ENCODE measurements at places on chromosomes 7 and 10.

DNA sequence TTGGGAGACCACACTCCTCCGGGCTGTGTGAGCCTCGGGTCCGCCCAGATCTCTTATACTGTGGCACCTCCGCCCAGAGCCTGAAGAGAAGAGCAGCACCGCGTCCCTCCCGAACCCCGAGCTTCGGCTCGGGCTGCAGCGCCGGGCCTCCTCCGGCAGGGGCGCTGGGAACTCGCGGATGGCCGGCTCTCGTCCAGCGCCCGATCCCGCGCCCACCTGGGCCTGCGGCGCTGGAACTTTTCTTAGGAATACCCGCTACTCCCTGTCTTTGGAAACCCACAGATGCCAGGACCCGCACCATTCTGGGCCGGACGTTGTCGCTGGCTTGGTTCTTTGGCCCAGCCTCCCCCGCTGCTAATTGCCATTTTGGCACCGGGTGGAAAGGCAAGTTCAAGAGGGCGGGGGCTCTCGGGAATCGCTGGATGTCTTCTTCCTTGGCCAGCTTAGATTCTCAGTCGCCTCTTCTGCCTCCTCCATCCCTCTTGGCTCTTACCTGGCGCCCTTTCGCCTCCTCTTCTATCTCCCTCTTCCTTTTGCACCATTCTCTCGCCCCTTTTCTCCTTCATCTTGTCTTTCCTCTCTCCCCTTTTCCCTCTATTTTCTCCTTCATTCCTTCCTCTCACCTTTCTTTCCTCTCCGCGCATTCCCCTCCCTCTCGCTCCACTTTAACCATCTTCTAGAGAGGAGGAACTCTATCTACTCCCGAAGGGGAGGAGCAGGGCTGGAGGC is 2.1 kb upstream of the SORCS3 start:
- no peak for DNase-seq

GRCh38 chr10:68837626-68838322 is 10.4 kb downstream of the STOX1 start:
- DNase-seq, result no peak

DNA sequence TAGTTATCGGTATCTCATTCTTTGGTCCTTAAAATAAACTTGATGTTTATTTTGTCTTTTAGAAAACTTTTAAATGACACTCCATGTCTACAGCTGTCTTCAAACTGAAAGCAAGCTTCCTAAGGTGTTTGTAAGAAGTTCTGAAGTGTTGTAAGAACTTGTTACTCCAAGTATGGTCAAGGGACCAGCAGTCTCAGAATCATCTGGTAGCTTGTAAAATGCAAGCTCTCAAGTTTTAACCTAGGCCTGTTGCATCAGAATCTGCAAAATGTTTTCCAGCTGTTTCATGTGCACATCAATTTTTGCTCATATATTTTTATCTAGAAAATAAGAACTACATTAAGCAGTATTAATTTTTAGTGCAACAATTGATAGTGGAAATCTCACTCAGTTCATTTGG is 104.1 kb downstream of the THSD7A start:
- DNase-seq, result no peak

- no peak for DNase-seq
These were observed 24.4 kb upstream of the ZNF273 start for GRCh38 chr7:64878684-64879083.

DNA sequence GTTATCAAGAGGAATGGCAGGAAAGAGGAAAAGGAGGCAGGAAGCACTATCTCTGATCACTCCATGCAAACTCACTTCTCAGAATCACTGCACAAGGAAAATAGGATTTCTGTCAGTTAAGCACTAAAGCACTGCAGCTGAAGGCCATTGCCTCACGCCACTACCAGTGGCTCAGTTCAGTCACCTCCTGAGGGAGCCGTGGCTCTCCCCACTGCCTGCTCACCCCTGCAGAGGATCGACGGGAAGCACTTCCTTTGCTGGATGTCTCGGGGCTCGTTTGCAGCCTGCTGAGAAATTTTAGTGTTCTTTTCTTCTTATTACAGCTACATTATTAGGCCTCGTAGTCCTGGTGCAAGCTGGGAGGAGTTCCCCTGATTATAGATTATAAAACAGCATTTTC is 90.1 kb upstream of the ADCY1 start:
- DNase-seq, result no peak
